ENCODE measurements at places on chromosomes 1 and 21.

GRCh38 chr1:102851616-102852015 is 256.7 kb downstream of the COL11A1 start:
- peak; percentile 74 for DNase-seq

DNA sequence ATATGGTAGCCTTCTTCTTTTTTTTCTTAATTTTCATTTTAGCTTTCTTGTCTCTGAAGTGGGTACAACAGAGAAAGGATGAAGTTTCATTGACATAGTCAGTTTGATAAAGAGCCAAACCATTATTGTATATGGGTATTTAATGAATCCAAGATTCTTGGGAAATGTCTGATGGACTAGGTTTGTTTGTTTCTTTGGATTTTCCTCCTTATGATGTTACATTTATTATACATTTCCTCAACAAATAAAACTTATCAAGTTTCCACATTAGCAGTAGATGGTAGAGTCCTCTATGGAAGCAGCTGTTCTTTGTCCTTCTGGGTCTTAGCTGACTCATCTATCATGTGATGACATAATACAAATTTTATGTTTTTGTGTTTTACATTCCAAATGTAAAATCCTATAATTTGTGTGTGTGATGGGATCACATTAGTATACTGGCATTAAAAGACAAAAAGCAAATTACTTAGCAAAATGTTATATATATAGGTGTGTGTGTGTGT is 6.0 kb downstream of the COL24A1 start:
- DNase-seq = peak; percentile 53

DNA sequence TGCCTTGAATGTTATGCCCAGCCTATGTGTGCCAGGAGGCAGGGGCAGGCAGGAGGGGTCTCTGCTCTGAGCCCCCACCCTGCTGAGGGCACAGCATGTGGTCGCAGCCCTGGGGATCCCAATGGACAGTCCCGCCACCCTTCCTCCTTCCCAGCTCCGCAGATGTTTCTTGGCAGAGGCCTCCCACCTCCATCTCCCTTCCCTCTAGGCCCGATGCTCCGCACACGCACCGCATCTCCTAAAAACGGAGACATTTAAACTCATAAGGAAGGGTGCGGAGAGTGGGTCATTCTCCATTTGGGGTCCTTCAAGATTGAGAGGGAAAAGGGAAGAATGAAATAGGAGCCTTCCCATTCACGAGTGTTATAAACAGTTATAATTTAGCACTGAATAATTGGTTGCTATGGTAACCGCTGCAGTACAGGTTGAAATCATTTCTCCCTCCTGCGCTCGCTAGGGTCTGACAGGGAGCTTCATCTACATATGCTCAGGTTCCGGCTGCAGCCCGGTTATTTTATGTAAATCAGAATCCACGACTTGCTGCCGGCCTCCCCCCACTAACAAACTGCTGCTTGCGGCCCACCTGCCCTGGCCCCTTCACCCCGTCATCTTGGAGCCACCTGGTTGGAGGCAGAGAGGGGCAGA is 16.0 kb downstream of the CHD5 start:
- no peak for DNase-seq

GRCh38 chr21:19123053-19123452 is 719.5 kb upstream of the TMPRSS15 start:
- DNase-seq = no peak

DNA sequence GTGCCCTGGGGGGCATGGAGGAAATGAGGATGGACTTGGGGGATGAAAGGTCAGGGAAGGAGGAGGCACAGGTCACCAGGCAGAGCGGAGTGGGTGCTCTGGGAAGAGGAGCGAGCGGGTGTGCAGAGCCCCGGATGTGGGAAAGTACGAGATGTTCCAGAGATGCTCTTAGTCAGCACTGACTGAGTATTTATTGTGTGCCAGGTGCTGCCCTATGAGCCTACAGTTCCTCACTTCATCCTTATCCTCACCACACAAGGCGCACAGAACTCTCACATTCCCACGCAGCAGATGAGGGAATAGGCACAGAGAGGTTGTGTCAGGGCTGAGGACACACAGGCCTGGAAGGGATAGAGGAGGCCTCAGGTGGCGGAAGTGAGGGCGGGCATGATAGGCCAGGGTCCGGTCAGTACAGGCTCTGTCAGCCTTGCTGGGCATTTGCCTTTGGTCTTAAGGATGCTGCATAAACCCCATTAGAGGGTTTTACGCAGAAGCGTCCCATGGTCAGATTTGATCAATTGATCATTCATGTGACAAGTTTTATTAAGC is 77.3 kb downstream of the ARHGEF10L start:
- DNase-seq = no peak

DNA sequence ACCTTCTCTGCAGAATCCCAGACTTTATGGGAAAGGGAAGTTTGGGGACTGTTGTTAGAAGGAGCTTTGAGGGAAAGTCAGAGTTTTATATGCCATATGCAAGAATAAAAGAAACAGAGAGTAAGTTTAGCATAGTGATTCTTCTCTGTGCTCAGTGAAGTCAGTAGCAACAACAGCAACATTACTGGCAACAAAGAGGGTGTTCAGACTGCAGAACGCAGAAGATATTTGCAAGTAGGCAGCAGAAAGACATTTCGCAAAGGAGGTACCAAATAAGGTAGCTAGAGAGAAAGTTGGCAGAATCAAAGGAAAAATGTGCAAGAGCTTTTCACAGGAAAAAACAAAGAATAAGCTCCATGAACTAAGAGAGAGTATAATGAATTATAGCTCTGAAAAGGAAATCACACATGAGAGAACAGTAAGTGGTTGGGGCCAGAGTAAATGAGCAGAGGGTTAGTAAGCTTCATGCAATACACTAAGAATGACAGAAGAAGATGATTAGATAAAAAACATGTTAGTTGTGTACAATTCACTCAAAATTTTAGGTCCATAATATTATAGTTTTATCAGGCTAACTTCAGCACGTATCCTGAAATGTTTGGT is 98.1 kb downstream of the NEGR1 start:
- no peak for DNase-seq

- no peak for DNase-seq
These were observed 42.8 kb upstream of the MAGOH start for GRCh38 chr1:53281133-53281532.

- DNase-seq = no peak
These were observed 161.2 kb upstream of the C1orf87 start for GRCh38 chr1:60234776-60235175.

DNA sequence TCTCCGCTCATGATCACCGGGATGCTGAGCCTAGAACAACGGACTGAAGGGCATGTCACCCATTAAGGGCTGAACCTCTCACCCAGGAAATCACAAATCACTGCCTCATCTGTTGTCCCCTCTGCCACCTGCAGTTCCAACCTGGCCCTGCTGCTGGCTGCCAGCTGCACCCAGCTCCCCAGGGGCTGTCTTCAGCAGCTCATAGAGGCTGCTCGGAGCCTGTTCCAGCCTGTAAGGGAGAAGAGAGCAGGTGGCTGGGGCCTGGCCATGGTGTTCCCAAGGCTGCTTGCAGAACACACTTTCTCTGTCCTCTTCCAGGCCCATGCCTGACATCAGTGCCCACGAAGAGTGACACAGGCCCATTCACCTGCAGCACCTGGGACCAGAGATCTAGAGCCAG is 44.5 kb upstream of the DISP3 start:
- DNase-seq = no peak

Measured in fibroblast of skin of scalp (primary cell).